ENCODE measurements at places on chromosomes 12 and 14.
A peak's percentile ranks its signal among the peaks of the same experiment; 100 is the strongest.

DNA sequence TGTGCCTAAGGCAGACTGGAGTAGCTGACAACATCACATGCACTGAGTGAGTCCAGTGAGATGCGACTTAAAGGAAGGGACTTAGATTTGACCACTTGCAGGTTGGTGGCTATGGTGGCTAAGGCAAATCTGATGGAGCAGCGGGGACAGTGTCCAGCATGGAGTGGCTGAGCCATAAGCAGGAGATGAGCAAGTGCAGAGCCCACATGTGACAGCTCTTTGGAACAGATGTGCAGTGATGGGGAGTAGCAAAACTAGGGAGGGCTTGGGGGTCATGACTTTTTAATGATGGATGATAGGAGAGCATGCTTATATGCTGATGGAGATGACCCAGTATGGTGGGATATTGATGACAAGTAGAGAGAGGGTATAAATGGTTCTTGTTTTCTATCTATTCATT is 80.2 kb downstream of the PELI2 start:
- no peak for DNase-seq

DNA sequence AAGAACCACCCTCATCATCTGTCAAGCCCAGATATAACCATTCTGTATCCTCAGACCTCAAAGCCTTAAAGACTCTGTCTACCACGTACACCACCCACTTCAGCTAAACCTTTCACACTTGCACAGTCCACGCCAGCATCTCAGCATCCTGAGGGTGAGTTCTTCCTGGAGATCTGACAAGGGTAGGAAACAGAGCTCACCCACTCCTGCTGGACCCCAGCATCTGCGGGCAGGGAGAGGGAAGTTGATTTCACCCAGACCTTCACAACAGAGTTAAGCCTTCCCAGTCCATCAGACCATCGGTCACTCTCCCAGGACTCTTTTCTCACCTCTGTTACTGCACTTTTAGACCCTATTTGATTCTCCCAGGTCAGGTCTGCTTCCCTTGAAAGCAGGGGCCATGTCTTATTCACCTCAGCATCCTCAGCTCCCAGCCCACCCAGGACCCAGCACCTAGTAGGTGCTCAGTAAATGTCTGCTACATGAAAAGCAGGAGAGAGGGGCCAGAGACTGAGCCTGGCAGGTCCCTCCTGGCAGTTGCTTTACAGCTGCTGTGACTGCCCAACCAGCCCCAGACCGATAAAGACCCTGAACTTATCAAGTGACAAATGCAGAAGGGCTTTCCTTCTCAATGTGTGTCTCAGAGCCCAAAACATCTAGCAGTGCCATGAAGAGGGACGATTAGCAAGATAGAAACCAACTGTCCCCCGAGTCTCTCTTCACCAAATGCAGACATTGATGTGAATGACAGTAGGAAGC is 34.1 kb downstream of the ANO2 start:
- no peak for DNase-seq

- no peak for DNase-seq
These were observed 7.6 kb downstream of the ITPK1 start for GRCh38 chr14:93108105-93108504.

GRCh38 chr14:29227631-29228030 is 461.0 kb downstream of the FOXG1 start:
- no peak for DNase-seq

- no peak for DNase-seq
These were observed 78.4 kb downstream of the NRXN3 start for GRCh38 chr14:78248501-78249090.

- no peak for DNase-seq
These were observed 82.0 kb downstream of the ETV6 start for GRCh38 chr12:11731455-11731854.

DNA sequence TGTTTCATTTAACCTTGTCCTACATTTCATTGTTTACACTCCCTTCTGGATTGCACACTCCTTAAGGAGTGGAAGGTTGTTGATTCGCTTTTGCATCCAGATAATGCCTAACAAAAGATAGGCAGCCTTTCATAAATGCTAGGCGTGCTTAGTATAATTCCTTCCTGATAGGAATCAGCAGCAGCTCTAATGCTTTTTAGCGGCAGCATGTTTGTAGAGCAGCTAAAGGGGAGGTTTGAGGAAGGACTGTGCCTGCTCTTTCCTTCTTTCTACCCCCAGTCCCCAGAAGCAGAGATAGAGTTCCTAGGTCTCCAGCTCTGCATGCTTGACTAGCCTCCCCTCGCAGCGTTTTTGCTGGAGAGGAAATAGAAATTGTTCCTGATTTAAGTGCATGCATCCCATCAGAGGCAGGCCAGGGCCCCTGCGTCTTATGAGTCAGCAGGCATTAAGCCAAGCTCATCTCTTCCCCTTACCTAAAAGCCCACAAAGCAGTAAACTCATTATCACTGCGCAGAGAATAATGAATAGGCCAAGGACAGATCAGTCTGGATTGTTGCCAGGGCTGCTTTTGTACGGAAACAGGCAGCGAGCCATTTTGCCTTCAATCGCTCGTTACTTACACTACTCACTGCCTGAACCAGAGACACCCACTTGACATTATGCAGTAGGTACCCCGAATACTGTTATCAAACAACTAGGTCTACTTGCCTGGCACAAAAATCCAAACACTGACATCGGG is 14.0 kb upstream of the TBPL2 start:
- peak; percentile 97 for DNase-seq

GRCh38 chr14:61636291-61636690 is 59.0 kb upstream of the HIF1A start:
- no peak for DNase-seq

All from DMS79 (cell line).